Fibroblast of skin of abdomen (primary cell): ENCODE measurements at places on chromosomes 13 and 19.

DNA sequence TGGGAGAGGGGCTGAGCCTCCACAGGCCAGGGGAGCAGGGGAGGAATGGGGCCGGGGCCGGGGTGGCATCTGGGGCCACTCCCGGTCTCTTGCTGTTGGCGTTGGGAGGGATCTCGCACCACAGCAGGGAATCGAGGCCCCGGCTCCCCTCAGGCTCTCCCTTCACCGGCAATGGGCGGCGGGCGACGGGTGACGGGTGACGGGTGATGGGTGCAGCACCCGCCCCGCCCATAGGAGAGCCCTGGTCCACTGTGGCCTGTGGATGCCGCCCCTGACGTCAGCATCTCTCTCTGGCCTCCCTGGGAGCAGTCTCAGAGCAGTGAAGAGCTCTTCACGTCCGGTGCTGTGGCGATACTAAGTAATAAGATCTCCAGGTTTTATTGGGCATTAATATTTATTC lies 133.6 kb downstream of the KDM4B start:
- no peak for DNase-seq

- DNase-seq: peak; percentile 37
These were observed 122.0 kb upstream of the FNDC3A start for GRCh38 chr13:48853728-48854102.

DNA sequence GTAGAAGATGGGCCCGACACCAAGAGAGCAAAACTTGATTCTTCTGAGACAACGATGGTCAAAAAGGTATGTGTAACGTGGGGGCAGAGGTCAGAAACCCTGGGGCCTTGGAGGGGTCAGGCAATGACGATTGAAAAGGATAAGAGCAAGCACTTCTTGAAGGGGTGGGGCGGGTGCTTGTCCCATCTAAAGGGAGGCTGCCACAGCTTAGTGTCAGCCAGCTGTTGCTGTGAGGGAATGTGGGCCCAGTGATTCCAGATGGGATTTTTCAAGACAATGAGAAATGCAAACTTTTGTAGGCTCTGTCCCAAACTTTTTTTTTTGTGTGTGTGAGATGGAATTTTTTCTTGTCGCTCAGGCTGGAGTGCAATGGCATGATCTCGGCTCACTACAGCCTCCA lies 24.5 kb downstream of the SAE1 start:
- DNase-seq: peak; percentile 19

DNA sequence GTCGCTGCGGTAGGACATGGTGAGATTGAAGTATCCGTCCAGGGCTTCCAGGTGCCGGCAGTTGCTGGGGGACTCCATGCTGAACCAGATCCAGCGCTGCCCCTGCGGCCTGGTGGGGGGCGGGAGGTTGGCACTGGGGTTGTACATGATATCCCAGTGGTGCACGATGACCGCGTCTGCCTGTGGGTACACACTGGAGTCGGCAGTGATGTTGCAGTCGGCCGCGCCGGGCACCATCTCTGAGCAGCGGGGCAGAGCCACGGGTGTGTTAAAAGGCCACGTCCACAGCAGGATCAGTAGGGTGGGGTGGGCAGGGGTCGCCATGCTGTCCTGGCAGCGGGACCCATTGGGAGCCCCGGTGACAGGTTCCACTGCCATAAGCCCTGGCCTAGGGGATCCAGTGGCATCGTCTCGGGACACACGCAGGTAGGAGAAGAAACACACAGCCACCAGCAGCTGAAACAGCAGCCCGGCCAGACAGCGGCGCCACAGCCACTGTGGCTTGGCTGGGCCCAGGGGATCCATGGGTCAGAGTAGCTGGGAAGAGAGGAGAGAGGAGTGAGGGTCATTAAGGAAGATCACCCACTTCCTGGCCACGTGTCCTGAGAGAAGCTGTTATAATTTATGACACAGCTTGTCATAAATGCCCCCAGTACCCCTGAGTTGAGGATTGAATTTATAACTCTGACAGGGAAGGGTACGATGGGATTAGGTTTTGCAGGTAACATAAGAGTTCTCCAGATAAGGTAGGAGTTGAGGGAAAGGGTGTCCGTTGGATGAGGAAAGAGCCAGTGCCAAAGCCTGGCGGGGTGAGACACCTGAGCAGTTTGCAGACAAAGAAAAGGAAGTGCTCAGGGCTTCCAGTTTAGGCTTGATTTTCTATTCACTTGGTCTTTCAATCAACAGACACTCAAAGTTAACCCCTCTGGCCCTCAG lies 2.9 kb downstream of the FUT5 start:
- no peak for DNase-seq

GRCh38 chr13:21458451-21458812 lies 671 bp downstream of the ZDHHC20 start:
- DNase-seq: no peak

- no peak for DNase-seq
These were observed 108.7 kb downstream of the ESD start for GRCh38 chr13:46688306-46688705.

DNA sequence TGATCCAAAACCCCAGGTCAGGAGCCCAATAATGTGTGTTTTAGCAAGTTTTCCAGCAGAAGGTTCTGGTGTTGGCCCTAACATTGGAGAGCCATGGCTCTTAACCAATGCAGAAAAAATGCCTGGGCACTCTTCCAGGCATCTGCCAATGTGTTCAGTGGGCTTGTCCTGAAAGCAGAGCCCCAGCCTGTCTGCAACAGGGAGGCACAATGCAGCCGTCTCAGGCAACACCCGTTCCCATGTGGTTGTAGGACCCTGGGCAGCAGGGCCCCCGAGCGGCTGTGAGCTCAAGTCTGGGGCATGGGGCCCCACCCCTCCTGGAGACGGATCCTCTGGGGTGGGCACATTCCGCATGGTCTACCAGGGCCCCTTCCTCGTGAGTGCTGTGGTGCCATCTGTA lies 58.1 kb upstream of the SIAH3 start:
- DNase-seq: peak; percentile 18

DNA sequence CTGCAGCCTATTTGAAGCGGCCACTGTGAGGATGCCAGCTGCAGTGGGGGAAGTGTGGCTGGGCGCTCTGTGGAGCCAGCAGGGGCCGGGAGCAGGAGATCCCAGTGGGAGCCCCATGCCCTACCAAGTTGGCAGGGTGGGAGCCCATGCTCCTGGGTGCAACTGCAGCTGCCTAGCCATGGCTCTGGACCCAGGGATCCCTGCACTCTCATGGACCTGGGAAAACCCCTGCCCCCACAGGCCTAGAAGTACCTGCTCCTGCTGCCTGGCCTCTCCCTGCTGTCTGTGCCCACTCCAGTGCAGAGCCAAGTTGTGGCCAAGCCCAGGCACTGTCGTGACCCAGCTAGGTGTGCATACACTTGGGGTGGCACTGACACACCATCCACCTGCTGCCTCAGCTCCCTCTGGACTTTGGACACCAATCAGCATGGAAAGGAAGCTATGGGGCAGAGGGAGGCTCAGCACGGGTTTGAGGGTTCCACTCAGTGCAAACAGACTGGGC lies 20.9 kb downstream of the LIG4 start:
- no peak for DNase-seq

DNA sequence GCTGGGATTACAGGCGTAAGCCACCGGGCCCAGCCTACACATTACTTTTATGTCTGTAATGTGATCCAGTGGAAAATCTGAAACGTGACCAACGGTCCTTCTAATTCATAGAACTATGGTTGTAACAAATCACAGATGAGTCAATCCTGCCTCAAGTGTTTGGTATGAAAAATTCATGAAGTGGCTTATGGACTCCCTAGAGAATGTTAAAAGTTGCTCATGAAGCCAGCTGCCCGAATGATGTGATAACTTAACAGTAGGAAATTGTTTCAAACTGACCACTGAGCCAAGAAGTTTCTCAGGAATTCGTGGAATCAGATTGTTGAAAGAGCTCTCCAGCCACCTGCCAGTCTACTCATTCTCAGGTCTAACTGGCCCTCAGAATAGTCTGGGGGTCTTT lies 59.4 kb upstream of the FARP1 start:
- peak; percentile 95 for DNase-seq

DNA sequence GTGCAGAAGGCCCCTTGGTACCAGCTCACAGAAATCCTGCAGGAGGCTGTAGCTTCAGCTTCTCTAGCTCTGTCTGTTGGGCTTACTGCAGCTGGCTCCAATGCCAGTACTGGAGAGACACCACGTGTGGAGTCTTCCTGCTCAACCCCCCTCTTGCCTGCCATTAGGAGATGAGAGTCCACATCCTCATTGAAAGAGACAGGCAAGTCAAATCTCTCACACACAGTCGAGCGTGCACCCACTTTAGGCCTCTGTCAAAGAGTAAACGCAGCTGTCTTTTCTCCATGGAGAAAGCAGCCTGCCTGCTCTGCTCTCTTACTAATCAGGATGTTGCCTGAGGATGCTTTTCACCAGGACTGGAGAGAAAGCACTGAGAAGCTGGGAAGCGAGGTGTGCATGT lies 523.0 kb upstream of the NBEA start:
- DNase-seq: peak; percentile 21

DNA sequence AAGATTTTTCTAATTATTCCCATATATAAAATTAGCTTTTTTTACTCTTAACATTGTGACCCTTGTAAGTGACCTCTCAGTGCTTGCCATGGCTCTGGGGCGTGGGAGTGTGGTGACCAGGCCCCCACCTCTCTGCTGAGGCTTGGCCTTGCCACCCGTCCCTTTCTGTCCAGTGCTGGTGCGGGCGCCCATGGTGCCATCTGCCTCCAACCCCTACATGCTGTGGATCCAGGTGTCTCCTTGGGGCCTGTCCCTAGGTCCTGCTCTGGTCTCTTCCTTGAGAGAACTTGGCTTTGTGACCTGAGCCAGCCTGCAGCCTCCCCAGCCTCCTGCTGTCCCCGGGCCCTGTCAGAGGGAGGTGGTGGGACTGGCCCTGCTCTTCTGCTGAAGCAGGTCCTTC lies 27.4 kb downstream of the TFDP1 start:
- DNase-seq: no peak

DNA sequence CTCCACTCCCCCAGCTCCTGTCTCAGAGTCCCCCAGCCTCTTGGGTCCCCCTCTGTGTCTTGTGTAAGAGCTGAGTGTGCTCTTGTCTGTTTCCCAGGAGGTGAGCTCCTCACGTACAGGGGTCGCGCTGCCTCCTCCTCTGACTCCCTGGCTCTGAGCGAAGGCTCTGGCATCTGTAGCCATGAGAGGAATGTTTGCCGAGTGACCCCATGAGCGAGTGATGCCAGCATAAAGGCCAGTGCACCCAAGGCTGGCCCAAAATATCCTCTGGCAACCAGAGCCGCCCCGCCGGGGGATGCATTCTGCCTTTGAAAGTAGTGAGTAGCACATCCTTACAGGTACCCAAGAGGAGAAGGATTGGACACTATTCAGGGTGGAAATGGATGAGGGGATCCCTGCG lies 26.2 kb upstream of the C19orf12 start:
- no peak for DNase-seq

GRCh38 chr19:12064590-12065538 lies at the start of gene ZNF844:
TSS of gene ZNF844 (plus strand) at chr19:12064731. CDS start at chr19:12064874, 143 bp downstream.
- peak; percentile 78 for DNase-seq

GRCh38 chr13:43648733-43649132 lies 138.0 kb downstream of the ENOX1 start:
- no peak for DNase-seq

- DNase-seq: no peak
These were observed 20.0 kb downstream of the LAMP1 start for GRCh38 chr13:113317031-113317430.
